ENCODE measurements at places on chromosomes 1 and 21.

- no peak for DNase-seq
These were observed 132.9 kb upstream of the WNT4 start for GRCh38 chr1:22275626-22276395.

DNA sequence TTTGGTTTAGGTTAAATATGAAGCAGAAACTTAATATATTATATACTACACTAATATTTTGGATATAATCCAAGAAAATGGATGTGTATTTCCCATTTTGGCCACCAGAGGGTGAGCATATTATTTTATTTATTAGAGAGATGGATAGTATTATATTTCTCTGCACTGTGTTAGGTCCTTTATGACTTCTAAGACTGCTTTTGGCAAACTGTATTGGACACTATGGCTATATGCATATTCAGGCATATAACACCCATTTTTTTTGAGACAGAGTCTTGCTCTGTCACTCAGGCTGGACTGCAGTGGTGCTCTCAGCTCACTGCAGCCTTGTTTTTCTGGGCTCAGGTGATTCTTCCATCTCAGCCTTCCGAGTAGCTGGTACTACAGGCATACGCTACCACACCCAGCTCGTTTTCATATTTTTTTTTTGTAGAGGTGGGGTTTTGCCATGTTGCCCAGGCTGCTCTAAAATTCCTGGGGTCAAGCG is 17.8 kb upstream of the PGM1 start:
- no peak for DNase-seq

- DNase-seq = no peak
These were observed 933 bp downstream of the C1orf35 start for GRCh38 chr1:228101994-228102790.

DNA sequence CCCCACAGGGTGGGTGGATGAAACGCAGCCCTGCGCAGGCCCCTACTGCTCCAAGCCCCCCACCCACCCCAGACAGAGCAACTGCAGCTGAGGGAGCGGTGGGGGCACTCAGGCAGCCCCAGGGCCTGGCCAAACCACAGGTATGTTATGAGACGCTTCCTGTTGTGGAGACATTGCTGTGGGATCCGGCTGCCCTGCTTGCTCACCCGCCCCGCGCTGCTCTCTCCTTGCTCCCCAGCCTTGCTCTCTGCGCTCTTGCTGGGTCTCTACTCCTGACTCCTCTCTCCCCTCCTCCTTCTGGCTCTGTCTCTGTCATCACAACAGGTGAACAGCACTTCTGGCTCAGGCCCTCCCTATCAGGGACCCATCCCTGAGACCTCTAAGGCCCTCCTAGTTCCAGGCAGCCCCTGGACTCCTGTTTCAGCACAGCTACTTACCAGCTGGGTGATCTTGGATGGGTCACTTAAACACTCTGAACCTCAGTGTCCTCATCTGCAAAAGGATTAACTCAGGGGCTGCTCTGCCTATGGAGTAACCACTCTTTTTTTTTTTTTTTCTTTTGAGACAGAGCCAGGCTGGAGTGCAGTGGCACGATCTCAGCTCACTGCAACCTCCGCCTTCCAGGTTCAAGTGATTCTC is 15.9 kb downstream of the COL8A2 start:
- no peak for DNase-seq

GRCh38 chr1:4797016-4797410 is 142.6 kb downstream of the AJAP1 start:
- no peak for DNase-seq

DNA sequence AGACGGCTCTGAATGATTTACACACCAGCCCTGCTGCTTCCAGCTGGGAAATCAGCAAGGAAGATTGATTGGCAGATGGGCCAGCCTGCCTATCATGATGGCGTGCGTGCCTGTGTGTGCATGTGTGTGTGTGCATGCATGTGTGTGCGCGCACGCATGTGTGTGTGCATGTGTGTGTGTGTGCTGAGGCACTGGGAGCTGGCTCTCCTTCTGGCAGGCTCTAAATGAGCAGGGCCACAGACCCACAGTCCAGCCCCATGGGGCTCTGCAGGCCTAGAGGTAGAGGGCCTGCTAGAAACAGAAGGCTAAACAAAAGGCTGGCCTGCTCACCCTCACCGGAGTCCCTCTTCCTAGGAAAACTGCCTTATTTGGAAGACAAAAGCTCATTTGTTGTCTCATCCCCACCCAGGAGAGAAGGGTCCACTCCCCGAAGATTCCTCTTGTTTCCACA is 6.0 kb downstream of the KLHDC8A start:
- DNase-seq = no peak

- no peak for DNase-seq
These were observed 142.0 kb upstream of the CD34 start for GRCh38 chr1:208052926-208053407.

- DNase-seq = no peak
These were observed 12.0 kb upstream of the GPR153 start for GRCh38 chr1:6272868-6273267.

DNA sequence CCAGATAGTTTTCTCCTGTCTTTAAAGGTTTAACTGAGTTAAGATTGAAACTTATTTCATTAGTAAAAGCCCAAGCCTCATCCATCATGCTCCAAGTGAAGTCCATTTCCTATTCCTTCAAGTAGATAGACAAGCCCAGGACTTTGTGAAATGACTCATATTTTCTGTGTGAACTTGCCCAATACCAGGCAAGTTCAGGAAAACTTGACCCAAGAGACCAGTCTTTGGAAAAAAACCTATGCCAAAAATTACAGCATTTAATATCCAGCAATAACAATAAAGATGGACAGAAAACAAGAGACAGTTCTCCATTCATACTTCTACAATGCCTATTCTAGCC is 405 bp upstream of the RAB29 start:
- no peak for DNase-seq

DNA sequence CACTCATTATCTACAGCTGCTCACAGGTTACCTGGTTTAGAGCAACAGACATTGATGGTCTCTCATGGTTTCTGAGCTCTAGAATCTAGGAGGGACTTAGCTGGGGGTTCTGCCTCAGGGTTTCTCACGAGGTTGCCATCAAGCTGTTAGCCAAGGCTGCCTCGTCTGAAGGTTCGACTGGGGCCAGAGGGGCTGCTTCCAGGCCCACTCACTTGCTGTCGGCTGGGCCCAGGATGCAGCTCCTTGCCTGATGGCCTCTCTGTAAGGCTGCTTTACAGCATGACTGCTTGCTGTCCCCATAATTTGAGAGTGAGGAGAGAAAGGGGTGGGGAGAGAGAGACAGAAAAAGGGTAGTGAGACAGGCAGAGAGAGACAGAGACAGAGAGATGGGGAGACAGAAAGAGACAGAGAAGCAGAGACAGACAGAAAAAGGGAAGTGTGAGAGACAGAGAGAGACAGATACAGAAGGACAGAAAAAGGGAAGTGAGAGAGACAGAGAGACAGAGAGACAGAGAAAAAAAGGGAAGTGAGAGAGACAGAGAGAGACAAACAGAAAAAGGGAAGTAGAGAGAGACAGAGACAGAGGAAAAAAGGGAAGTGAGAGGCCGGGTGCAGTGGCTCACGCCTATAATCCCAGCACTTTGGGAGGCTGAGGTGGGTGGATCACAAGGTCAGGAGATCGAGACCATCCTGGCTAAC is 106.8 kb upstream of the C1orf174 start:
- no peak for DNase-seq

DNA sequence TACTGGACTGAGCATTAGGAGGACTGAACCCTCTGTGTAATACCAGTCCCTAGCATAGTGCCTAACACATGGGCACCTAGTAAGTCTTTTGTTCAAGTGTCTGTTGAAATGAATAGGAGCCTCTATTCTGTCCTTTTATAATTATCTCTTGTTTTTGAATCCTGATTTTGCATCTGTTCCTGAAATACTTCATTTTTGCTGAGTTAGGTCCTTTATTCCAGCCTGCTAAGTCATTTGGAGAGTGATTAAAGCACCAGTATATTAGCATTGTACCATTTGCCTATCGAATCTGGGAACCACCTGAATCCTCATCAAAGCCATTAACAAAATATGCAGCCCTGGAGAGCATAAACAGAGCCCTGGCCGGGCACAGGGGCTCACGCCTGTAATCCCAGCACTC is 32.3 kb downstream of the YARS1 start:
- no peak for DNase-seq

GRCh38 chr1:243230914-243231313 is 24.2 kb downstream of the CEP170 start:
- DNase-seq = no peak

DNA sequence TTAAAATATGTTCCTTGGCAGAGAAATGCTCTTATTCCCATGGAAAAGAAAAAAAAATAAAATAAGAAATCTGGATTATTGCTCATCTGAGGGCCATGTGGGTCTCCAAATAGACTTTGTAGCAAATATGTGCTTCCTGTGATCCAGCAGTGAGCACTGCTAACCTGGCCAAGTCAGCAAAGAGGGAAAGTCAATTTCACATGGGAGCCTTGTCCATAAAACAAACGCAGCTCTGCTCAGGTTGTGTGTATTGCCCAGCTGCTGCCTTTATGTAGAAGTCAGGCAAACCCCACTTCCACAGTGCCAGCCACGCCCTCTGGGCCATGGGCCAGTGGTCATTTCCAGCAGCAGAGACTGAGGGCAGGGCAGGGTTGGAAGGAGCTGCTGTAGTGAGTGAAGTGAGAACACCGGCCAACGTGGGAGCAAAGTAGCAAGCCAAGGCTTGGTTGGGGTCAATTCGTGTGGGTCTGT is 174.3 kb downstream of the LYPLAL1 start:
- DNase-seq = no peak

GRCh38 chr1:201645956-201646355 is 107.0 kb downstream of the NAV1 start:
- no peak for DNase-seq

GRCh38 chr1:74549932-74550331 is 37.5 kb upstream of the LRRC53 start:
- DNase-seq = no peak

DNA sequence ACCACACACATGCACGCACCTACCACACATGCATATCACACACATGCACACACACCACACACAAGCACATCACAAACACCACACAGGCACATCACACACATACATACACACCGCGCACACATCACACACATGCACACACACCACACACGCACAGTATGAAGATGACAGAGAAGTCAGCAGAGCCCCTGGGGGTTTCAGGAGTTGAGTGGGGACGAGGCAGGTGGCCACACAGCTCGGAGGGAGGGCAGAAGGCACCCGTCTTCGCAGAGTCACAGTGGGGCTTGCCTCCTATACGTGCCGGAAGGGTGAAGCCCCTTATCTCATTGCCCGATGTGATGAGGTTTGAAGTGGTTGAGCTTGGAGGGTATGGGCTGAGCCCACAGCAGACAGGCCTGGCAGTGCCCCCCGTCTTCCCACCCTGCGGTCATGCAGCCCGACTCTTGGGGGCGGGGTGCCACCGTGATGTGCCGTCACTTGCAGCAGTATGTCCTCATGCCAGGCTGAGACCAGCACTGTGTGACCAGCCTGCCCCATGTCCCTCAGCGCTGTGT is 9.9 kb downstream of the PDE9A start:
- DNase-seq = no peak

GRCh38 chr1:81672766-81673165 is 128.0 kb upstream of the ADGRL2 start:
- no peak for DNase-seq

- DNase-seq = no peak
These were observed 202.1 kb downstream of the NCAM2 start for GRCh38 chr21:21200103-21200938.

- no peak for DNase-seq
These were observed 141.4 kb upstream of the CXADR start for GRCh38 chr21:17371450-17371849.

All from stimulated activated CD8-positive, alpha-beta memory T cell treated with anti-CD3 and anti-CD28 coated beads, Interleukin-4, amount 100 ng/mL, for 4 hours (primary cell).